ENCODE measurements at places on chromosomes 1 and 21.

DNA sequence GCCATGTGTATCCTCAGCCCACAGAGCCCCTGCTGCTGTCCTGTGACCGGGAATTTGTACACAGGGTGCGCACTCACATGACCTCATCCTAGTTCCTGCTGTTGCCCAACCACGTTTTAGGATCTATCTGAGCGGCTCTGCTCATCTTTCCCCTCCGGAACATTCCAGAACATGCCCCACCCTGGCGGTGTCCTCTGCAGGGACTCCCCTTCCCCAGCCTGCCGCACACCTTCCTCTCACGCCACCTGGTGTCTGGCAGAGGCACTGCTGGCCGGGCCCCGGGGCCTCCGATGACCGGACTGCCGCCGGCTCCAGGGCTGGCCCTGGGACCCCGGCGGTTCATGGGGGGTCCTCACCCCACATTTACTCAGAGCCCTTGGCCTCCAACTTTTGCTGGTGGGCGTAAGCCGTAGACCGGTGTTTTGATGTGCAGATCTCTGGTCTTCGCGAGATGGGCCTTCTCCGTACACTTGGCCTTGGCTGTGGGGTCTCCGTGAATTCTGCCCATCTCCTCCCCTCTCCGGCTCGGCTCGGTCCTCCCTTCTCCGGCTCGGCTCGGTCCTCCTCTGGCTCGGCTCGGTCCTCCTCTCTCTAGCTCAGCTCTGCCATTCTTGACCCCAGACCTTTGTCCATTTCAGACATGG, 29.5 kb downstream of the ARHGEF16 start:
- DNase-seq: no peak

GRCh38 chr1:205248793-205249601, 21.3 kb downstream of the TMCC2 start:
- DNase-seq: peak; percentile 85

GRCh38 chr1:31653717-31654473, 9.2 kb upstream of the PEF1 start:
- no peak for DNase-seq

GRCh38 chr1:16161717-16162116, 5.8 kb upstream of the EPHA2 start:
- DNase-seq: no peak

- DNase-seq: peak; percentile 67
These were observed 96.2 kb downstream of the GALNT2 start for GRCh38 chr1:230163205-230163604.
